ENCODE measurements at places on chromosomes 12 and 14.

- no peak for DNase-seq
These were observed 82.5 kb downstream of the SH2B3 start for GRCh38 chr12:111488271-111488670.

- DNase-seq: no peak
These were observed 444.1 kb downstream of the RAD51B start for GRCh38 chr14:68263563-68264259.

DNA sequence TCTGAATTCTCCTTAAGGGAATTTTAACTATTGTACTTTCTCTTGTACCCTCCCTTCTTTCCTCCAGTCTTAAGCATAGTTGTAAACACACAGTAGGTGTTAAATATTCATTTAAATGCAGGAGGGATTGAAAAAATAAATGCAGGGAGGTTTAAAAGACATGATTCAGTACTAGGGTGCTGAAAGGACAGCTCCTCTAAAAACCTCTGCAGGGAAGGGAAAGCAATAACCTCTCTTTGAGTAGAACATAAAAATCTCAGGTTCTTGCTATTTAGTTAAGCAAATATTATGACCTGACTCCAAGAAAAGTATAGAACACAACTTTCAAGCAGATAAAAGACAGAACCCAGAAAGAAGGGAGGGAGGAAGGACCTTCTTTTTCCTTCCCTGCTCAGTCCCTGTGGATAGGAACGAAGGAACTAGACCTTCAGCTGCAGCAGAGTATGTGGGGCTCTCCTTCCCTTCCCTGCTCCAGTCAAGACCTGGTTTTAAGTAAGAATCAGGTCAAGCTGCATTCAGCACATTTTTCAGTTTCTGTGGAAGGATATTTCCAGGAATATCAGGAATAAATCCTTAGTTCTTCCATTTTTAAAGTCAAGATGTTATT, 4.7 kb downstream of the MAP3K9 start:
- DNase-seq: no peak

GRCh38 chr12:65748332-65748731, 76.0 kb upstream of the HMGA2 start:
- DNase-seq: no peak

DNA sequence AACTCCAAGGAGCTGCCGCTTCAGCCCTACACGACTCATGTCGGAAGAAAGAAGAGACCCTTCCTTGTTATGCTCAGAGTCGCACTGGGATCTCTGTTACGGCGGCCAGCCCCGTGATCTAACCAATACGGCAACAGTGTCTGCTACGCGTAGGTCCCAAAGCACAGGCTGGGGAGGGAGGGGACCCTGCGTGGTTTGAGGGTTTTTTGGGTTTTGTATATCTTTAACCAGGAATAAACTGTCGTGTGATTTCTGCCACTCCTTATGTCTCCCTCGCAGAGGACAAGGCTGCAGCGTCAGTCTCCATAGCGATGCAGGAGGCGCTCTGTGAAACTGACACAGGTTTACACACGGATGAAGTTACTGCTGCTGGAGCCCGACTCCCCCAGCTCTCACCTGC, 60.0 kb upstream of the DIO3 start:
- peak; percentile 23 for DNase-seq

- DNase-seq: no peak
These were observed 103.7 kb downstream of the SMOC1 start for GRCh38 chr14:69982886-69983285.

DNA sequence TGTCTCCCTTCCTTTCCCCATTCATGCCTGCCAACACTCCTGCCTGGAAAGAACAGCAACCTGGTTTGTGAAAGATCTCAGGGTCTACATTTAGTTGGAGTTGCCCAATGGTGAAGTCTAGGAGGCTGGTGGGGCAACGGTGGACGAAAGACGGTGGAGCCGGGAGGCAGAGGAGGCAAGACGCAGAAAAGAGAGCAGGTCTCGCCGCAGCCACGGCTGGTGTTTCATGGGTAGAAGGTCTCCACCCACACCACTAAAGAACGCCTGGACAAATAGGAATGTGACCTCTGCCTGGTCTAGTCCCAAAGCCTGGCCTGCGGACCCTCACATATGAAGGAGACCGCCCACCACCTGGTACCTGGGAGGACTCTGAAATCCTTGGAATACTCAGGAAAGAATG, 185.6 kb downstream of the ALG10 start:
- DNase-seq: no peak

DNA sequence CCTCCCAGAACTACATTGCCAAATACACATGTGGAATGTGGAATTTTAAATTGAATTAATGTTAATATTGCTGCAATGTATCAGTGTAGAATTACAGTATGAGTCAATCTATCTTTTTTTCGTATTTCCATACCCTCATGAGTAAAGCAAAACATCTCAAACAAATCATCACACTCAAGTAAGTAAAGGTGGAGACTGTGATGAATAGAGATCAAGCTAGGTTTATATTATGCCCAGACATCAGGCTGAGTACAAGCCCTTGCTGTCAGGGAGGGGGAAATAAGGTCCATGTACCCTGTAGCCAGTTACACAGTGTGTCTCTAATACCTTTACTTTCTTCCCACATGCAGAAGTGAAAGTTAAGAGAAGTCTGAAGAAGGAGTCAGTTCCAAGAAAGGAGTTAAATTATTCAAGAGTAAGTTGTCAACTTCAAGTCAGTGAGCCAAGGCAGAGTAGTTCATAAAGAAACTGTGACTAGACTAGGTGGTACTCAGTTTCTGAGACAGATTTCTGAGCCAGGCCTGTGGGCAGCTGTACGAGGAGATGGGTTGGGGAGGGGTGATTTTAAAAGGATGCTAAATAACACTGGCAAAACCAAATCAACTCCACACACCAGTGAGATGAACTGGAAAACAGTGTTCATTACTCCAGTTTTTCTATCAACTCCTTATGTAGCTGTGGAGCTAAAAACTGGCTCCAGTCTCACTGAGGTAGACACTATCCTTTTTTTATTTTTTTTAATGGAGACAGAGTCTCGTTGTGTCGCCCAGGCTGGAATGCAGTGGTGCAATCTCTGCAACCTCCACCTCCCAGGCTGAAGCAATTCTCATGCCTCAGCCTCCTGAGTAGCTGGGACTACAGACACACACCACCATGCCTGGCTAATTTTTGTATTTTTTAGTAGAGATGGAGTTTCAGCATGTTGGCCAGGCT, 23.8 kb upstream of the STK38L start:
- no peak for DNase-seq

GRCh38 chr14:91330096-91330696, 85.7 kb upstream of the GPR68 start:
- no peak for DNase-seq

GRCh38 chr14:94622653-94623421, 10.6 kb downstream of the SERPINA3 start:
- no peak for DNase-seq

GRCh38 chr12:1531153-1531653, 63.2 kb downstream of the FBXL14 start:
- DNase-seq: no peak

GRCh38 chr14:68159701-68160633, 340.4 kb downstream of the RAD51B start:
- no peak for DNase-seq

- no peak for DNase-seq
These were observed 49.3 kb upstream of the ASPG start for GRCh38 chr14:104036212-104036611.

GRCh38 chr12:69225251-69225910, 14.0 kb upstream of the CPSF6 start:
- no peak for DNase-seq

DNA sequence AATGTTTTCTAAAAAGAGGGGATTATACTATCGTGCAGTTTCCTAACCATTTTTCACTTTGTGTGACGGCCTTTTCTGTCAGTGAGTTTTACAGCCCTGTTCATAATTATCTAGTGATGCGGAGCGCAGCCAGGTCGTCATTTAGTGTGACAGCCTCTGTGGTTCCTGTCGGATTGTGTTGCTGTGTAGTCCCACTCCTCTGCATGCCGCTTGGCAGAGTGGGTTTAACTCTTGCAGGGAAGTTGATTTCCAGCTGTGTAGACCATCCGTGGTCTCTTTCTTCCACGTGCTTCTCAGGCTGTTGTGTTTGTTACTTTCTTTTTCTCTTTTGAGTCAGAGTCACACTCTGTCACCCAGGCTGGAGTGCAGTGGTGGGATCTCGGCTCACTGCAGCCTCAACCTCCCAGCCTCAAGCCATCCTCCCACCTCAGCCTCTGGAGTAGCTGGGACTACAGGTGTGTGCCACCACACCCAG, 8.6 kb downstream of the RAN start:
- no peak for DNase-seq

GRCh38 chr12:12538535-12538934, 24.1 kb downstream of the DUSP16 start:
- no peak for DNase-seq

- DNase-seq: no peak
These were observed 189.4 kb downstream of the TMTC2 start for GRCh38 chr12:82876075-82876474.

GRCh38 chr12:110861729-110862128, 14.9 kb downstream of the CCDC63 start:
- DNase-seq: no peak

DNA sequence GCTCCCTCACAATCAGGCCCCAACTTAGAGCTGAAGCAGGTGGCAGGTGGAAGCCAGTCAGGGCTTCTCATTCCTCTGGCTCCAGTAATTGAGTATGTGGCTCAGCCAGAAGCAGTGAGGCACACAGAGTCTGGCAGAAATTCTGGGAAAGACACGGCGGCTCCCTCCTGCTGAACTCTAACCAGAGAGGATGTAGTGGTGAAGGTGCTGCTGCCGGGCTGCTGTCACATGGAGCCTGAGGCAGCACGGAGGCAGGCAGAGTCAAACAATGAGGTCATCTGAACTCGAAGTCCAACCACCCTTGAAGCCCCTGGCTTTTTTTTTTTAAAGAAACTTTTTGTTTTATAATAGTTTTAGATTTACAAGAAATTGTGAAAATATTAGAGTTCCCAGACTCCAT, 33.4 kb upstream of the SMOC1 start:
- DNase-seq: no peak

- DNase-seq: no peak
These were observed 1.6 kb downstream of the CD9 start for GRCh38 chr12:6201826-6202225.

- no peak for DNase-seq
These were observed 5.2 kb downstream of the NCOR2 start for GRCh38 chr12:124562018-124562795.

DNA sequence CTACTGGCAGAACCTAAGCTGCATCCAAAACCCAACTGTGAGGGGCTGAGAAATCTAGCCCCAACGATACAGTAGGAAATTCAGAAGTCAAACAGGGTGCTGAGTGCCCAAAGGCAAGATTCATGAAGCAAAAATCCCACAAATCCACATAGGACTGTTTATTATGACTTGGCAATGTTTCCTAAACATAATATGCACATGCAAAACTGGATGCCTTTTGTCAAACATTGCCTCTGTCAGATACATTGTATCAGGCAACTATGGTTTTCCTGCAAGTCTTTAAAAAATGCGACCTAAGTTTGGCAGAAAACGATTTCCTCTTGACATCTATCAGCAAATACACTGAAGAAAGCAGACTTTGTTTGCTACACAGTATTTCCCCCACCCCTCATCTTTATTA, 27.3 kb upstream of the YARS2 start:
- no peak for DNase-seq

GRCh38 chr12:118038137-118038536, 21.6 kb downstream of the RFC5 start:
- DNase-seq: no peak

GRCh38 chr12:91639327-91639726, 456.7 kb upstream of the DCN start:
- DNase-seq: no peak

- DNase-seq: no peak
These were observed 22.4 kb downstream of the EIF2B2 start for GRCh38 chr14:75025082-75025481.

DNA sequence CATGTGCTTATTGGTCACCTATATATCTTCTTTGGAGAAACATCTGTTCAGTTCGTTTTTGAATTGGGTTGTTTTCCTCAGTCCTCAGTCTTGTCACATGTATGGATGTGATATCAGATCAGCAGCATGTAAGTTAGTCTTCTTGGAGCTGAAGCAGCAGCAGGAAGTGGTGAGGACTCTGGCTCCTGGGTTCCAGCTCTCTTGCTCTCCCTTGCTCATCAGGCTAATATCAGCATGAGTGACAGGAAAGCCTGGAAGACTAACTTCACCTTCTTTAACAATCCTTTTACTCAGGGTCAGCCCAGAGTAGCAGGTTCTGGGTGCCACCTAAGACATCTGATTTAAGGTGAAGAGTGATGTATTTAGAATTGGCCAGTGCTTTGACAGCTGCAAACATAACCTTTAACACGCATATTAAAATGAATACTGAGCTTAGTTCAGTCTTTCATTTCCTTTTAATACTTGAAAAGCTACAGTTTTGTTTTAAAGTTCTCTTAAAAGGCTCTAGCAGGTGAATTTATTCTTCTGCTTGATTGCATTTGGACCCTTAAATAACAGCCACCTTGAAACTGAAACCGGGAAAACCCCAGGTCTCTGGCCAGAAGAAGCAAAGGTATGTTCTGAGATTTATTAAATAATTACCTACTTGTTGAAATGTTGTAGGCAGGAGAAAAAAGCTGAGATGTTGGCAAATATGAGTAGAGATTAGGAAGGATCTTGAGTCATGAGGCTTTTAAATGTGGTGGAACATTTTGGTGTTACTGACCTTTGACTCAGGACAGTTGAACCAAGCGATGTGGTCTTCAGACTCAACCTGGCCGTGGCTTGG, 54.3 kb downstream of the DRAM1 start:
- no peak for DNase-seq

GRCh38 chr14:71776471-71777360, 155.5 kb upstream of the RGS6 start:
- DNase-seq: no peak

DNA sequence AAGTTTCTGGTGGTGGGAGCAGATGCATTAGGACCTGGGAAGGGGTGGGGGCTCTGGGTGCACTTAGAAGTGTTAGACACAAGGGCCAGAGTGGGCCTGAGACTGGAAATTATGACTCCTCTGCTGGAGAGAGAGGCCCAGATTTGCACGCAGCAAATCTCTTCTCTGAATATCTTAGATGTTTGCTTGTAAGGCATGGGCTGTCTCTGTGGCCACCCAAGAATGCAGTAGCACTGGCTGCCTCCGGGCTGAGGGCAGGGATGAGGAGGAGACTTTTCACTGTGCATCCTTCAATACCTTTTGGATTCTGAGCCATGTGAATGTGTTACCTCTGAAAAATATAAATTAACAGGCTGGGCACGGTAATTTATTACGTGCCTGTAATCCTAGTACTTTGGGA, 14.0 kb upstream of the RABGGTA start:
- no peak for DNase-seq

DNA sequence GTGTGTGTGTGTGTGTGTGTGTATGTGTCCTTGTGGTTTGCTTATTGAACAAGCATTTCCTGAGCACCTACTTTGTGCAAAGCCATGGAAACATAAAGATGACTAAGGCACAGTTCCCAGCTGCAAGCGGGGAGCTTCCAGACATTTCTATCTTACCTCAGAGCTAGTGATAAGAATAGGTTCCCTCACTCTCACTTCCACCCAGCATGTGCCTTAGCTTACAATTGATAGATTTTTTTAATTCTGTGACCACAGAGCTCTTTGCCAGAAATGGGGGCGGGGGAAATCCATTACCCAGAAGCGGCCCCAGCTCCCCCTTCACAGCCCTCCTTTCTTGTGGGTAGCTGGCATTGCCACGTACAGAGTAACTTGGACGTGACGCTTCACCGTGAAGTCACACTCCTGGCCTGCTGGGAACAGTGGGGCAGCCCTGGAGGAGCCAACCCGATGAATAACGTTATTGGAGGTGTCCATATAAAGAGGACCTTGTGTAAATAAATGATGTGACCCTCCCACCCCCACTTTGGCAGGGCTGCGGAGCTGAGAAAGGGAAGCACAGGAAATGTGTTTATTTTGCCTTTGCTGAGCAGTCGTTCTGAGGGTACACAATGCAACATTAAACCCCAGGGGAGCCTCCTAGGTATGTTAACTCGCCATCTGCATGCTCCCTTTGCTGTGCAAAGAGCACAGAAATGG, 238.9 kb downstream of the CHST11 start:
- no peak for DNase-seq

All from dorsolateral prefrontal cortex (tissue), 122 donors.